ENCODE measurements at places on chromosomes 5 and 9. TPM values are rescaled to one million over a fixed set of nuclear protein-coding genes. Genes with fewer than 3 reads are reported as not detected.

- H3K36me3 ChIP-seq: peaks cover 33% of the 10 kb centered on the region
- no peak for DNase-seq
- H3K4me3 ChIP-seq: no peak overlapping the region
- H3K27ac ChIP-seq: no peak overlapping the region
- no peaks in the 10 kb centered on the region for H3K4me1 ChIP-seq
Observed at GRCh38 chr9:90881648-90882047, 80.0 kb downstream of the SYK start.

- no peak overlapping the region for H3K4me3 ChIP-seq
- H3K27me3 ChIP-seq: peaks cover 25% of the 10 kb centered on the region
- no peaks in the 10 kb centered on the region for H3K4me1 ChIP-seq
- no peak overlapping the region for H3K27ac ChIP-seq
- H3K36me3 ChIP-seq: no peaks in the 10 kb centered on the region
Observed at GRCh38 chr5:133405275-133406034, 206.9 kb downstream of the FSTL4 start.

Gene PLAC8L1
- total RNA-seq: 0.27 TPM

DNA sequence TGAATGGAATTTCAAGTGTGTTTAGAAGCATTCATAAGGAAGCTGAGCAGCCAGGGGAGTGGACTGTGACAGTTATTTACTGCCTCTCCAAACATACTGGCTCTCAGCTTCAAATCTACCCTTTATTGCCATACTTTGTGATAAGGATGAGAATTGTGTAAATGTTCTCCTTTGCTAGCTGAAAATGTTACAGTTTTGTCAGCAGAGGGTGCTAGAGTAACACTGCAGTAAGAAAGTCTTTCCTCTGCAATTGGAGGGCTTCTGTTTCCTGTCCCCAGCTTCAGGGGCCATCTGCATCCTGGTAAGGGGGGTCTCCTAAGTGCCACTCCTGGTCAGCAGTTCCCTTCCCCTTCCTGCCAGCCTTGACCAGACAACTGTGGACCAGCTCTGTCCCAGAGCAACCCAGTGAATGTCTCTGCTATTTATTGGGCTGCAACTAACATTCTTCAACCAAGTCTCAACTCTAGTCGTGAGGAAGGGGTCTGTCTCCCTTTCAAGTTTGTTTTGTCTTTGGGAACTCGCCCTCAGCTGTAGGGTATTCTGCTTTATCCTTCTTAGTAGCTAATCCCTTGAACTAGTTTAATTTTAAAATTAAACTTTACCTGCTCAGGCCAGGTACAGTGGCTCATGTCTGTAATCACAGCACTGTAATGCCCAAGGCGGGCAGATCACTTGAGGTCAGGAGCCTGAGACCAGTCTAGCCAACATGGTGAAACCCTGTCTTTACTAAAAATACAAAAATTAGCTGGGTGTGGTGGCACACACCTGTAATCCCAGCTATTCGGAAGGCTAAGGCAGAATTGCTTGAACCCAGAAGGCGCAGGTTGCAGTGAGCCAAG lies 45.3 kb downstream of the RAPGEF6 start:
- no peak overlapping the region for H3K27ac ChIP-seq
- no peaks in the 10 kb centered on the region for H3K27me3 ChIP-seq
- DNase-seq: peak; percentile 55
- peaks cover 6% of the 10 kb centered on the region for H3K36me3 ChIP-seq

Gene CDH9
- total RNA-seq: not detected

DNA sequence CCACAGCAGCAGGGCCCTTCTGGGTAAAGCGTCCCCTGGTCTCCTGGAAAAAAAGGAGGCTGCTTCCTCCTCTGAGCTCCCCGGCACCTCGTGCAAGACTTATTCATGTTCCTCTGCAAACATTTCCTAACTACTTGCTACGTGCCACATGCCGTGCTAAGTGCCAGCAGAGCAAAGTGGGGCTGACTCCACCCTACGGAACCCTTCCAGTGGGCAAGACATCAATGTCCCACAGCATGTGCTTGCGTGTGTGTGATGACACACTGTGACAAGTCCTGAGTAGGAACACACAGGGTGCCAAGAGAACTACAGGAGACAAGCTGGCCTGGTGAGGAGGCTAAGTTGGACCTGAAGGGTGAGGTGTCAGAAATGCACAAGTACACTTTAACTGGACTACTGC lies 57.4 kb downstream of the SEMA4D start:
- H3K27ac ChIP-seq: no peak overlapping the region
- H3K4me1 ChIP-seq: no peaks in the 10 kb centered on the region
- no peaks in the 10 kb centered on the region for H3K36me3 ChIP-seq
- no peak for DNase-seq
- H3K4me3 ChIP-seq: no peak overlapping the region

DNA sequence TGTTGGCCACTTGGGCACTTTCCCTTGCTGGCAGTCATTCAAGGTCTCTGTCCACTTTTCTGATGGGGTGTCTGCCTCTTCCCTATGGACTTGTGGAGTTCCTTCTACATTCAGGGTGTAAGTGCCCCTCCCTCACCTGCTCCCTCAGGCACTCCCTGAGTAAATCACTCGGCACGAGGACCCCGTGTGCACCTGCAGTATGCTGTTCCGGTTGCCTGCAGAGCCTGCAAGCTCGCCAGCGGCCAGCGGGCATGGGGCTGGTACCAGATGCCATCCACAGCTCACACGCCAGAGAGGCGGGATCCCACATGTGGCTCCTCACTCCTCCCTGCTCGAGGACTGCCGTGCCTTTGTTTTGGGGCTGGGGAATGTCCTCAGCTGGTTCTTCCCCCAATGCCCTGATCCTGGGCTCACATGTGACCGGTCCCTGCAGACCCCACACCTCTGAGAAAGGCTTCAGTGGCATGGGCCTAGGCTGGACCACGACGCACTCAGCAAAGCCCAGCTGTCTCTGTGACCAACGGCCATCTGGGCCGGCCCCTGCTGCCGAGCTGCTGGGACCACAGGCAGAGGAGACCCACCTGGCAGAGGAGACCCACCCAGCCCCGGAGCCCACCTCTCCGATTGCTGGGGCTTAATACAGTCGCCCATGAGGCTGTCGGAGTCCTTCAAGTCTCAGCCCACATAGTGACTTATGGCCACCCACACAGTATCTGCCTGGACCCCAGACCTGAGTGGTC lies 46.1 kb upstream of the CLPTM1L start:
- no peak overlapping the region for H3K4me3 ChIP-seq
- H3K27me3 ChIP-seq: peaks cover 93% of the 10 kb centered on the region
- no peak for DNase-seq
- H3K27ac ChIP-seq: no peak overlapping the region
- no peaks in the 10 kb centered on the region for H3K36me3 ChIP-seq

Gene MCIDAS
- 0.94 TPM for total RNA-seq

- no peak overlapping the region for H3K27ac ChIP-seq
- no peak overlapping the region for H3K4me3 ChIP-seq
- H3K4me1 ChIP-seq: no peaks in the 10 kb centered on the region
- H3K36me3 ChIP-seq: no peaks in the 10 kb centered on the region
Observed at GRCh38 chr5:120803282-120803681, 339.2 kb downstream of the PRR16 start.

Gene PCDHAC1
- not detected for total RNA-seq

DNA sequence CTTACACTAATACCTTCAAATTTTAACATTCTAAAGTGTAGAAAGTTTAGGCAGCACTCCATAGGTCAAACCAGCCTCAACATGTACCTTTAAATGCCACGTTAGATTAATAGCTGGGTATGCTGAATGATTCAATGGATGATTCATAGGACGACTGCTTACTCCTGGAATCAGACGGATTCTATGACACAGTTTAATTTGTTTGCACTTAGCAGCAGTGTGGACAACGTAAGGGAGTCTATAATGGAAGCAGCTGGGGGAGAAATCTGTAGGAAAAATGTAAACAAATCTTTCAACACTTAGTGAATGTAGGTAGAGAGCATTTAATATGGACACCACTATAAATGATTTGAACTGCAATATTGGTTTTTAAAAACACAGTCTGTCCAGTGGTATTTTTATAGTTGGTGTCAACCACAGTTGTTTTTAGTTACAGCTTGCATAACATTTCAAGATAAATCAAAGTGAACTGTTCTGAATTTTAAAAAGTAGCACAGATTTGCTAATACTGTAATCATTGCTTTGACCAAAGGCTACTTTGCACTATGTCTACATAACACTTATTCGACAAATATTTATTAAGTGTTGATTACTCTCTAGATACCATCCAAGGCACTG lies 701.5 kb upstream of the MEF2C start:
- no peak overlapping the region for H3K4me3 ChIP-seq
- H3K4me1 ChIP-seq: no peaks in the 10 kb centered on the region
- no peaks in the 10 kb centered on the region for H3K36me3 ChIP-seq
- H3K27ac ChIP-seq: no peak overlapping the region
- H3K27me3 ChIP-seq: no peaks in the 10 kb centered on the region
- no peak for DNase-seq

Gene ARID3C
- not detected for total RNA-seq

- H3K27me3 ChIP-seq: no peaks in the 10 kb centered on the region
- H3K27ac ChIP-seq: no peak overlapping the region
- no peaks in the 10 kb centered on the region for H3K36me3 ChIP-seq
Observed at GRCh38 chr5:181114844-181115778, 15.9 kb downstream of the OR2V1 start.

GRCh38 chr9:89766991-89767390 lies 162.2 kb downstream of the GADD45G start:
- no peak overlapping the region for H3K4me3 ChIP-seq
- no peak for DNase-seq
- H3K27ac ChIP-seq: no peak overlapping the region
- H3K36me3 ChIP-seq: no peaks in the 10 kb centered on the region

Gene GLIPR2
- 3.8 TPM for total RNA-seq

GRCh38 chr9:121285835-121286687 lies 18.1 kb downstream of the GSN start:
- no peaks in the 10 kb centered on the region for H3K36me3 ChIP-seq
- H3K4me3 ChIP-seq: peak overlapping the region; percentile 7
- H3K27me3 ChIP-seq: no peaks in the 10 kb centered on the region
- H3K4me1 ChIP-seq: peaks cover 71% of the 10 kb centered on the region
- DNase-seq: peak; percentile 49

GRCh38 chr9:18159254-18159653 lies 314.7 kb upstream of the ADAMTSL1 start:
- DNase-seq: no peak
- H3K27me3 ChIP-seq: no peaks in the 10 kb centered on the region
- H3K4me1 ChIP-seq: no peaks in the 10 kb centered on the region
- H3K4me3 ChIP-seq: no peak overlapping the region

GRCh38 chr9:77677957-77678535 lies 29.9 kb upstream of the GNA14 start:
- H3K27me3 ChIP-seq: no peaks in the 10 kb centered on the region
- no peaks in the 10 kb centered on the region for H3K4me1 ChIP-seq
- no peak for DNase-seq
- H3K4me3 ChIP-seq: no peak overlapping the region

DNA sequence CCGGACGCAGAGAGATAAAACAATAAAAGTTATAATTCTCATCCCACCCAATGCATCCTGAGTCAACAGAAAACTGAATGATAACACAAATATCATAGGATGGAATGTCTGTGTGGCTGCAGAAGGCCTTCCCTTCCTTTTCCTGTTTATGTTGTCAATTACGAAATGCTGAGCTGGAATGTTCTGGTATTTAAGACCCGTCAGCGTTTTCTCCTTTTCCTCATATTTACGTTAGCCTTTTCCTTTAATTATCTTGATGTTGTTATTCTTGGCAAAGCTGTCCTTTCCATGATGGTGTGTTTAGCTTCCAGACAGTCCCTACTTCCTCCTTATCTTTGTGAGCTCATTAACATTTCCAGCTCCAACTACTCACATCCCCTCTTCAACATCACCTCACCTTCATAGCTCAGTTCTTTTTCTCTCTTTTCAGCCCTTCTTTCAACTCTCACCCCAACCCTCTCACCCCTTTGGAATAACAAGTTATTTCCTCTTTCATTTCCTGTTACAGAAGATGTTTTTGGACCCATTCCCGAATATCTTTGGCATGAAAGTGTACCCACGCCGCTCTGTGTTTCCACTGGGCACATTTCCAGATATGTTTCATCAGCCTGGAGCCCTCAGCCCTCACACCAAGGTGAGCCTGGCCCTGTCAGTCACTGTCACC lies 221.6 kb downstream of the NR2F1-AS1 start:
- no peak for DNase-seq
- no peaks in the 10 kb centered on the region for H3K36me3 ChIP-seq
- H3K27ac ChIP-seq: no peak overlapping the region
- no peaks in the 10 kb centered on the region for H3K4me1 ChIP-seq
- H3K4me3 ChIP-seq: no peak overlapping the region

Gene CIZ1
- total RNA-seq: 330 TPM

DNA sequence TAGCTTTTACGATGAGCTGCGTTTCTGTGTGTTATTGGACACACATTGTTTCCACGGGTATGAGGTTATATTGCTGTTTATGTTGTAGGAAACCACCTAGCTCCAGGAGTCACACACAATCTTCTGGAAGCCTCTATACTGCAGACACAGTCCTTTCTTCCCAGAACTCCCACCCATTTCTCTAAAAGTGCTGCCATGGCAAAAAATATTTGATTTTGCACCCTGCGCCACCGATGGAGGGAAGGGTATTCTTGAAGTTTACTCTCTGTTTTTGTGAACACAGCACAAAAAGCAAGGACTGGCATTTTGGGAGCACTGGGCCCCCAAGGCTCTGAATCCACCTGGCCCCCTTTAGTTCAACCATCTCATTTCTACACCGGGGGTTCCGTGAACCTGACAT lies 187.5 kb downstream of the ICE1 start:
- no peak overlapping the region for H3K27ac ChIP-seq
- H3K4me3 ChIP-seq: no peak overlapping the region

Gene DCAF12
- 38.2 TPM for total RNA-seq

Gene SHISAL2B
- not detected for total RNA-seq

DNA sequence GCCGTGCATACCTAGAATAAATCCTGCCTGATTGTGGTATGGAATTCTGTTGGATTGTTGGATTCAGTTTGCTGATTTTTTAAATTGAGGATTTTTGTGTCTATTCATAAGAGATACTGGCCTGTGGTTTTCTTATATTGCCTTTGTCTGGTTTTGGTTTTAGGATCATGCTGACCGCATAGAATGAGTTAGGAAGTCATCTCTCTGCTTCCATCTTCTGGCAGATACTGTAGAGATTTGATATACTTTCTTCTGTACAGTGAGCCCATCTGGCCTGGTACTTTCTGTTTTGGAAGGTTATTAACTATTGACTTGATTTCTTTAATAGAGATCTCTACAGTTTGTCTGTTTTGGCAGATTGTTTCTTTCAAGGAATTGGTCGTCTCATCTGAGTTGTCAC lies 14.7 kb downstream of the CEP72 start:
- no peaks in the 10 kb centered on the region for H3K4me1 ChIP-seq
- H3K4me3 ChIP-seq: no peak overlapping the region
- no peaks in the 10 kb centered on the region for H3K27me3 ChIP-seq
- no peak for DNase-seq

- no peak overlapping the region for H3K27ac ChIP-seq
- no peaks in the 10 kb centered on the region for H3K27me3 ChIP-seq
- H3K4me3 ChIP-seq: no peak overlapping the region
- H3K36me3 ChIP-seq: no peaks in the 10 kb centered on the region
- no peak for DNase-seq
- no peaks in the 10 kb centered on the region for H3K4me1 ChIP-seq
Observed at GRCh38 chr5:52707616-52708015, 80.1 kb upstream of the ITGA1 start.

- no peaks in the 10 kb centered on the region for H3K27me3 ChIP-seq
- H3K4me1 ChIP-seq: no peaks in the 10 kb centered on the region
- H3K4me3 ChIP-seq: no peak overlapping the region
- no peaks in the 10 kb centered on the region for H3K36me3 ChIP-seq
Observed at GRCh38 chr5:94395468-94395867, 222.9 kb downstream of the KIAA0825 start.

Gene SRD5A1
- total RNA-seq: 22.2 TPM
